ENCODE measurements at places on chromosomes 5 and 9. TPM values are rescaled to one million over a fixed set of nuclear protein-coding genes. Genes with fewer than 3 reads are reported as not detected.

DNA sequence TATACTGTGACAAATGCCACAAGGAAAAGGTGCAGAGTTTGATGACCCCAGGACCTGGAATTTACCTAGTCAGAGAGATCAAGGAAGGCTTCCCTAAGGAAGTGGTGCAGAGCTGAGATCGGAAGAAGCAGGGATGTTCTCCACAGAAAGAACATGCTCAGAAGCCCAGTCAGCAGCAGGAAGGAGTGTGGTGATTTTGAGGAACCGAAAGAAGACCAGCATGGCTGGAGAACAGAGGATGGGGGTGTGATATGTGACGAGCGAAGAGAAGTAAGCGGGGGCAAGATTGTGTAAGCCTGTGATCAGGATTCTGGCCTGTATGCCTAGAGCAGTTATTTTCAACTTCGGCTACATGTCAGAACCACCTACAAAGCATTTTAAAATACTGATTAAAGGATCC, 18.7 kb upstream of the PIK3R1 start:
- peaks cover 3% of the 10 kb centered on the region for H3K4me1 ChIP-seq
- no peak overlapping the region for H3K4me3 ChIP-seq
- no peak overlapping the region for H3K27ac ChIP-seq
- no peaks in the 10 kb centered on the region for H3K36me3 ChIP-seq
- H3K27me3 ChIP-seq: no peaks in the 10 kb centered on the region
- no peak for DNase-seq

GRCh38 chr5:122054266-122054665, 23.8 kb downstream of the LOX start:
- no peaks in the 10 kb centered on the region for H3K4me1 ChIP-seq
- DNase-seq: no peak
- H3K27me3 ChIP-seq: no peaks in the 10 kb centered on the region
- no peaks in the 10 kb centered on the region for H3K36me3 ChIP-seq
- no peak overlapping the region for H3K4me3 ChIP-seq

- no peaks in the 10 kb centered on the region for H3K4me1 ChIP-seq
- no peaks in the 10 kb centered on the region for H3K36me3 ChIP-seq
- H3K27me3 ChIP-seq: no peaks in the 10 kb centered on the region
- no peak overlapping the region for H3K27ac ChIP-seq
- no peak overlapping the region for H3K4me3 ChIP-seq
These were observed 487.2 kb upstream of the KLF4 start for GRCh38 chr9:107976767-107977166.

Gene LCN10
- total RNA-seq: 8.4 TPM
